Spinal cord (tissue), 10 donors: ENCODE measurements at places on chromosomes 12 and 14. TPM values are rescaled to one million over a fixed set of nuclear protein-coding genes. Genes with fewer than 3 reads are reported as not detected.

DNA sequence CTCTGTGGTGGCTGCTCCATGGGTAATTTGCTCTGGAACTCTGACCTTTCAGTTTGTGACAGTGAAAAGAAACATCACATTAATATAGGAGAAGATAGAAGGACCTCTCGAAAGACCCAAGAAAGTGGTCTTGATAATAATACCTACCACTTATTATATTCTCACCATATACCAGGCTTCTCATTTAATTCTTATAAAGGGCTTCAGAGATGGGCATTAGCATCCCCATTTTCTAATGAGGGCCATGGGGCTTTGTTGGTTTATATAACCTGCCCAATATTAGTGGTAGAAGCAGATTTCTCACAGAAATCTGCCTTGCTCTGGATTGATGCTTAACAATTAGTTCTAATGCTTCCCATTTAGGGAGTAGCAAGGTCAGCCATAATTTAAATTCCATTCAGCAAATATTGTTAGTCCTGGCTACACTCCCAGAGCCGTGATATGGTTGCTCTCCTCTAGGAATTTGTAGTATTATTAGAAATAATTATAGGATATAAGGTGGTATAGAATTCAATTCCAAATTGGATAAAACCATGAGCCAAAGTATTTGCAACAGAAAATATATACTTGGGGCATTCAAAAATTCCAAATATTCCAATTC, 7.4 kb upstream of the AMIGO2 start:
- no peaks in the 10 kb centered on the region for H3K27me3 ChIP-seq
- no peak for DNase-seq
- H3K4me3 ChIP-seq: no peak overlapping the region
- no peak overlapping the region for H3K27ac ChIP-seq
- peaks cover 5% of the 10 kb centered on the region for H3K4me1 ChIP-seq
- no peaks in the 10 kb centered on the region for H3K36me3 ChIP-seq

DNA sequence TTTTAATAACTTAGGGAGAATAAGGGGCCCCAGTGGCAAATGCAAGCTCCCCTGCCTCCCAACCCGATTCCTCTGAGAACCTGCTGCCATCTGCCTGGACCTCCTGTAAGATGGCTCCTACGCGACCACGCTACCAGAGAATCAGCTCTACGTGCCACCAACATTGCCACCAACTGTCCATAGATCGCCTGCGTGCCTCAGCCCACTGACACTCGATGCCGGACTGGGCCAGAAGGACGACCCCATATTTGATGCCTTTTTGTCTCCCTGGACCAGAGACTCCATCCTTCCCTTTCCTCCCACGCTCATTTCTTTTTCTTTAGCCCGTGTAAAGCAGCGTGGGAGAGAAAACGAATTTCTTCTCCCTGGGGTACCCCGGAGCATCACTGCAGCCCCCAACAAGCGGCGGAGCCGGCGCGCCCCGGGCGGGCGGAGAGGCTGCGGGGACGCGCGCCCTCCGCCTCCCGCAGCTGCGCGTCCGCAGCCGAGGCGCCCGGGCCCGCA, 565 bp upstream of the KLHL42 start:
- peak; percentile 88 for DNase-seq
- H3K36me3 ChIP-seq: peaks cover 9% of the 10 kb centered on the region
- no peaks in the 10 kb centered on the region for H3K27me3 ChIP-seq
- H3K4me1 ChIP-seq: peaks cover 20% of the 10 kb centered on the region
- H3K4me3 ChIP-seq: peak overlapping the region; percentile 68

DNA sequence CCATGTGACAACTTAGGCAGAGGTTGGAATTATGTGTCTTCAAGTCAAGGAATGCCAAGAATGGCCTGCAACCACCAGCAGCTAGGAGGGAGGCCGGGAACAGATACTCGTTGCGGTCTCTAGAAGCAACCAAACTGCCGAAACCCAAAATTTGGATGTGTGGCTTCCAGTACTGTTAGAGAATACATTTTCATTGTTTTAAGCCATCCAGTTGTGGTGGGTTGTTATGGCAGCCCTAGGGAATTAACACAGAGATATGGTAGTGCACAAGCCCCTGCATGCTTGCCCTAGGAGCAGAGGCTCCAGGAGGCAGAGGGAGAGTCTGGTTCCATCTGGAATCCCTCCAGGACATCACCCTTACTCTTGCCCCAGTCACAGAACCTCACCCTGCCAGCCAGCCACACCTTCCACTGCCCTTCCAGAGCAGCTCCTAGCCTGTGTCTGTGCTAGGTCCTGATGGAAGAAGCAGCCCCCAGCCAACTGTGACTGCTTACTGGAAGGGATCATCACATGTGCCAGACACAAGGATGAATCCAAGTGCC, 19.5 kb downstream of the PITPNM2 start:
- H3K36me3 ChIP-seq: no peaks in the 10 kb centered on the region
- H3K27me3 ChIP-seq: no peaks in the 10 kb centered on the region
- no peak for DNase-seq
- no peak overlapping the region for H3K27ac ChIP-seq

- peaks cover 39% of the 10 kb centered on the region for H3K4me1 ChIP-seq
- H3K4me3 ChIP-seq: peak overlapping the region; percentile 83
- H3K36me3 ChIP-seq: peaks cover 24% of the 10 kb centered on the region
- peak; percentile 22 for DNase-seq
- peak overlapping the region; percentile 91 for H3K27ac ChIP-seq
- peaks cover 4% of the 10 kb centered on the region for H3K27me3 ChIP-seq
These were observed 458 bp downstream of the KHNYN start for GRCh38 chr14:24430143-24430681.

GRCh38 chr12:13313886-13314285, 117.4 kb downstream of the EMP1 start:
- no peak overlapping the region for H3K4me3 ChIP-seq
- H3K4me1 ChIP-seq: no peaks in the 10 kb centered on the region
- no peaks in the 10 kb centered on the region for H3K27me3 ChIP-seq

DNA sequence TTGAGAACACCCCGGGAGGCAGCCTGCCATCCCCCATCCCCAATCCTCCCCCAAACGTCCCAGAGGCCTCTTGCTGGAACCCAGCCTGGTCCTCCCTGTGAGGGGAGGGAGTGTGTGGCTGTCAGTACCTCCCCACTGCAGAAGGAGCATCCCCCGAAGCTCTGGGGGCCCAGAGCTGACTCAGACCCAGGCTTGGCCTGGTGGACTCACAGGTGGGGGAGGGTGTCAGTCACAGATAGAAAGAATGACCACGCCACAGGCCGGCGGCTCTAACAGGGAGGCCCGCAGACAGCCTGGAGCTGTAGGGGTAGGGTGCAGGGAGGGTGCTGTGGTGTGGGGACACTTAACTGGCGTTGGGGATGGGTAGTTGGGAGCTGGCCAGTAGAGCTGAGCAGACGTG, 5.3 kb downstream of the HHIPL1 start:
- no peak overlapping the region for H3K27ac ChIP-seq
- peaks cover 8% of the 10 kb centered on the region for H3K27me3 ChIP-seq
- DNase-seq: no peak
- H3K4me3 ChIP-seq: no peak overlapping the region

DNA sequence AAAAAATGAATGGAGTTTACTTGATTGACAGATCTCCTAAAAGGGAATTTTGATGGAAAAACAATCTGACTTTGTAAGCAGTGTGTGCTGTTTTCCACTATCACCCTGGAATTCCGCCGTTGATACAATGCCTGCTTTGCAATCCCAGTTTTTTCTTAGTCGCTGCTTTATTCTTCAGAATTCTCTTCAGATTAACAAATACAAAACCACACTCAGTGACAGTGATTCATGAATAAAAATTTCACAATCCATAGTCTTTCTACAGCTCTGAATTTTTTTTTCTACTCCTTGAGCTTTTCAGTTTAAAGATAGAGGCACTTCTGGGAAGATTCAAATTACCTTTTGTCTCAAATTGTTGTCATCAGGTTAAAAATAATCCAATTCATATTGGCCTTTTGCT, 44.6 kb upstream of the KITLG start:
- DNase-seq: no peak
- H3K27me3 ChIP-seq: no peaks in the 10 kb centered on the region
- H3K4me1 ChIP-seq: peaks cover 3% of the 10 kb centered on the region
- no peak overlapping the region for H3K27ac ChIP-seq

DNA sequence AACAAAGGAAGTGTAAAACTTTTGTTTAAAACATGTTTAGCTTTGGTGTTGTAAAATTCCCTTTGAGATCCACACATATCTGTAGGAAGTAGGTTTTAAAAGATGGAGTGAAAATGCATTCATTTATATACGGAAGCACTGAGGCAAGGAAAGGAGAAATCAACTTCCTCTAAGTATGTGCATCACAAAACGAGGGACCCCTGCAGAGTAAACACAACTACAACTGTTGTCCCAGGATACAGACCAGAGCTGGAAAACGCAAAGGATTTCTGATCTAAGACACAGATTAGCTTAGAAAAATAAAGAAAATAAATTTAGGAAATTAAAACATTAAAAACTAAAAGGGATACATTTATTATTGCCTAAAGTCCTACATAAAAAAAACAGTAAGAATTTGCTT, 297.6 kb downstream of the MED13L start:
- no peak overlapping the region for H3K27ac ChIP-seq
- no peaks in the 10 kb centered on the region for H3K4me1 ChIP-seq
- H3K4me3 ChIP-seq: no peak overlapping the region
- no peaks in the 10 kb centered on the region for H3K27me3 ChIP-seq
- H3K36me3 ChIP-seq: peaks cover 14% of the 10 kb centered on the region
- DNase-seq: no peak

Gene NPFF
- total RNA-seq: 3.0 TPM
